ENCODE measurements at places on chromosomes 5 and 9. TPM values are rescaled to one million over a fixed set of nuclear protein-coding genes. Genes with fewer than 3 reads are reported as not detected.

Gene LRRC19
- total RNA-seq, result not detected

Gene EQTN
- total RNA-seq, result not detected

Gene DMRT3
- total RNA-seq, result not detected

Gene GABRB2
- 0.17 TPM for total RNA-seq

Gene DBH
- total RNA-seq, result not detected

Gene BTNL3
- total RNA-seq, result not detected

Gene ZDHHC21
- 6.5 TPM for total RNA-seq

Gene CDC20B
- not detected for total RNA-seq

Gene THG1L
- 8.0 TPM for total RNA-seq

Gene FAM200C
- total RNA-seq, result 3.8 TPM

Gene CXCL14
- total RNA-seq, result 0.53 TPM

Gene TMEM174
- not detected for total RNA-seq

Gene SCGB3A2
- total RNA-seq, result not detected

Gene DRD1
- total RNA-seq, result not detected

DNA sequence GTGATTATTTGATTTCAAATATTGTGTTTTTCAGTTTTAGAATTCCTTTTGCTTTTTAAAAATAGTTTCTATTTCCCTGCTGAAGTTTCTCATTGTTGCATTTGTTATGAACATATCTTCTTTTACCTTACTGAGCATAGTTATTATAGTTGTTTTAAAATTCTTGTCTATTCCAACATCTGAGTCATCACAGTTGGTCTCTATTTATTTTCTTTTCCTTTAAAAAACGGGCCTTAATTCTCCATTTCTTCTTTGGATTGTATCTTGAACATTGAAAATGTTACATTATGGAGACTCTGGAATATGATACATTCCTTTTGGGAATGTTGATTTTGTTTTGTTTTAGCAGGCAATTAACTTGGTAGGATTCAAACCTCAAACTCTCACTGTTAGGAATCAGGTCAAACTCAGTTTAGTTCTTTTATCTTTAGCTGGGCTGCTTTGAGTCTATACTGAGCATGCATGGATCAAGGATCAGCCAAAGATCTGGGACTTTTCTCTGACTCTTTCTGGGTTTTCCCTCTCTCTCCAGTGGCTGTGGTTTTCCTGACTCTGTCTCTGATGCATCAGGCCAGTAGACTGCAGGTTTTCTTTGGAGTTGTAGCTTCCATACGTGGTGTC, 70.3 kb downstream of the TEK start:
- DNase-seq, result no peak

DNA sequence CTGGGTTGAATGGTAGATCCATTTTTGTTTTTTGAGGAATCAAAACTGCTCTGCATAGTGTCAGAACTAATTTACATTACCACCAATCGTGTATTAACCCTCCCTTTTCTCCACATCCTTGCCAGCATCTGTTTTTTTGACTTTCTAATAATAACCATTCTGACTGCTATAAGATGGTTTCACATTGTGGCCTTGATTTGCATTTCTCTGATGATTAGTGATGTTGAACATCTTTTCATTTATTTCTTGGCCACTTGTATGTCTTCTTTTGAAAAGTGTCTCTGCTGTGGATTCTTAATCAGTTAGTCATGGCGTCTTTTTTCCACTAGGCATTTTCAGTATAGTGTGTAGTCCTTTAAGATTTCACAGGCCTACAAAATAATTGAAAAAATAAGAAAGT, 2144.3 kb upstream of the C9orf72 start:
- DNase-seq, result no peak

DNA sequence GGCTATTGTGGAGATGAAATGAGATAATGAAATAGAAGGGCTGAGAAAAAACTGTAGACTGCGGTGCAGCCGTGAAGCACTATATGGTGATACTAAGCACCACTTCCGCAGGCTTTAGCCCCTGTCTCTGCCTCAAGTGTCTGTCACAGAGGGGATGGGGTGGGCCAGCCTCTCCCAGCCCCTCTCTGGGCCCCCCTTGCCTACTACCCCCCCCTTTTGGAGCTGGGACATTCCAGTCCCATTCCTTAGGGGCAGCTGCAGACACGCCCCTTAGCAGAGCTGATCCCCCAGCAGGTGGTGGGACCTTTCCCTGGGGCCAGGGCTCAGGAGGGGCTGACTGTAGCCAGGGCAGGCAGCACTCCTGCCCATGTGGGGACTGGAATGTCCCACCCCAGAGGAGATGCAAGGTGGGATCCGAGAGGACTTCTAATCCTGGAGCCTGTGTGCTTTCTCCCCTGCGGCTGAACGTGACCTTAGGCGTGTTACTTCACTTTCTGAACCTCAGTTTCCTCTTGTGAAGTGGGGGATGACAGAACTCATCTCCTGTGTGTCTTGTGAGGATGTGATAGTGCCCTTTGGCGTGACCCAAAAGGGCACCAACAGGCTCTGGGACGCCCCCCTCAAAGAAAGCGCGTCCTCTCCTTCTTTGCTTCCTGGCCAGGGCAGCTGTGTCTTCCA, 1.9 kb downstream of the N4BP3 start:
- no peak for DNase-seq

GRCh38 chr9:110752766-110753165, 84.2 kb downstream of the MUSK start:
- no peak for DNase-seq

DNA sequence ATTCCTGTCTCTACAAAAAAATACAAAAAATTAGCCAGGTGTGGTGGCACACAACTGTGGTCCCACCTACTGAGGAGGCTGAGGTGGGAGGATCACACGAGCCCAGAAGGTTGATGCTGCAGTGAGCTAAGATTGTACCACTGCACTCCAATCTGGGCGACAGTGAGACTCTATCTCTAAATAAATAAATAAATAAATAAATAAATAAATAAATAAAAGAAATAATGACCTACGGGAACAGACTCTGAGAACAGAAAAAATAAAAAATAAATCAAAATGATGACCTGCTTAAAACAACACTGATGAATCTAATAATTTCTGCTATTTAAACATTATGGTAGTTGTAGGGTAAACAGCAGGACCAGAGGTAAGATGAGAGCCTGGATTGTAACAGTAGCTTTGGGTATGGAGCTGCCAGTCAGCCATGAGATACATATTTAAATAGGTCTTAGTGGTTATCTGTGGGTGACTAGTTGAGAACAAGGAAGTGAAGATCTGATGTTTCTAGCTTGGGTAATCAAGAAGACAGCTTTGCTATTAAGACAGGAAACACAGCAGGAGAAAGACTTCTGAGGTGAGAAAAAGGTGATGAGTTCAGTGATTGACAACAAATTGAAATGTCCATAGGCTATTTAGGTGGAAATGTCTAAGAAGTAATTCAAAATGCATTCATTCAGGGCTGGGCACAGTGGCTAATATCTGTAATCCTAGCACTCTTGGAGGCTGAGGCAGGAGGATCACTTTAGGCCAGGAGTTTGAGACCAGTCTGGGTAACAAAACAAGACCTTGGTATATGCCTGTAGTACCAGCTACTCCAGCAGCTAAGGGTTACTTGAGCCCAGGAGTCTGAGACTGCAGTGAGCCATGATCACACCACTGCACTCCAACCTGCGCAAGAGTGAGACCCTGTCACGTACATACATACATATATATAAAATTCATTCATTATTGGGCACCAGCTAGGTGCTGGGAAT, 11.0 kb downstream of the RNF145 start:
- DNase-seq, result no peak

- no peak for DNase-seq
Observed at GRCh38 chr5:6135977-6136376, 242.4 kb downstream of the MED10 start.

- DNase-seq, result no peak
Observed at GRCh38 chr5:176711883-176712282, 64.6 kb downstream of the TSPAN17 start.

GRCh38 chr9:133673258-133673655, 37.1 kb downstream of the DBH start:
- no peak for DNase-seq

GRCh38 chr5:93675460-93676450, 65.6 kb downstream of the POU5F2 start:
- DNase-seq, result no peak

DNA sequence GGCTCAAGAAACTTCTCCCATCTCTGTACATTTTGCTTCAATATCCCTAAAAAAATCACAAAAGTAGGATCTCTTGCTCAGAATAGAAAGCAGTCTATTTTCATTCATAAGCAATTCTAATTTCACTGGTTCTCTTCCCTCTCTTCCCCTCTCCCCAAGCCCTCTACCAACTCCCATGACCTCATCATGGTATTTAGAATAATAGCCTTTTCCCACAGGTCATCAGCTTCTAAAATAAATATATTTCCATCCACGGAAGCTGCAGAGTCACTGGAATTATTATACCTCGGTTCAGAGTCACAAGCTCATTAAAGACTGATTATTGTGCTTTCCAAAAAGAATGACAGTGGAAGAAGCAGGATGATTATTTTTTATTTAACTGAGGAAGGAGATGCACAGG, 84.2 kb upstream of the ADRA1B start:
- DNase-seq, result no peak

GRCh38 chr5:4817767-4818166, 322.4 kb upstream of the ADAMTS16 start:
- DNase-seq, result no peak

- peak; percentile 84 for DNase-seq
Observed at GRCh38 chr9:127199001-127199791, 65.4 kb upstream of the GARNL3 start.

DNA sequence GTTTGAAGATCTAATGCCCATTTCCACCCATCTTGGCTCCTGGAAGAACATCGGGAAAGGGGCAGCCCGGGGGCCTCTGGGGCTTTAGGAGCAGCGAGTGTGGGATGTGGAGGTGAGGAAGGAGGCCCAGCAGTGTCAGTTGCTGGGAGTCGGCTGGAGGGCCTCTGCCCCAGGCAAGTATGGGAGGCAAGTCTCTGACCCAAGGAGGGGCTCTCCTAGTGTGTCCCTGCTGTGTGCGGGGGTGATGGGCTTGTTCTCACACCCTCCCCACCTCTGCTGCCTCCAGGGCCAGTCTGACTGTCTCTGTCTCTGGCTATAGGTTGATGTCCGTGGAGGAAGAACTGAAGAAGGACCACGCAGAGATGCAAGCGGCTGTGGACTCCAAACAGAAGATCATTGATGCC, 129.7 kb downstream of the DAB2IP start:
- DNase-seq, result no peak

GRCh38 chr5:180498378-180498777, 4.2 kb downstream of the CNOT6 start:
- DNase-seq, result no peak

GRCh38 chr5:94595281-94595840, 23.0 kb downstream of the KIAA0825 start:
- no peak for DNase-seq

DNA sequence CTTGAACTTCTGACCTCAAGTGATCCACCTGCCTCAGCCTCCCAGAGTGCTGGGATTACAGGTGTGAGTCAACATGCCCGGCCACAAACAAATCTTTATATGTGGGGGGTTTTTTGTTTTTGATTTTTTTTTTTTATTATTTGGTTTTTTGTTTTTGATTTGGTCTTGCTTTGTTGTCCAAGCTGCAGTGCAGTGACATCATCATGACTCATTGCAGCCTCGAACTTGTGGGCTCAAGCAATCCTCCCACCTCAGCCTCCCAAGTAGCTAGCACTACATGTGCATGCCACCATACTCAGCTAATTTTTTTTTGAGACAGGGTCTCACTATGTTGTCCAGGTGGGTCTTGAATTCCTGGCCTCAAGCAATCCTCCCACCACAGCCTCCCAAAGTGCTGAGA, 42.4 kb downstream of the ALDH7A1 start:
- no peak for DNase-seq

DNA sequence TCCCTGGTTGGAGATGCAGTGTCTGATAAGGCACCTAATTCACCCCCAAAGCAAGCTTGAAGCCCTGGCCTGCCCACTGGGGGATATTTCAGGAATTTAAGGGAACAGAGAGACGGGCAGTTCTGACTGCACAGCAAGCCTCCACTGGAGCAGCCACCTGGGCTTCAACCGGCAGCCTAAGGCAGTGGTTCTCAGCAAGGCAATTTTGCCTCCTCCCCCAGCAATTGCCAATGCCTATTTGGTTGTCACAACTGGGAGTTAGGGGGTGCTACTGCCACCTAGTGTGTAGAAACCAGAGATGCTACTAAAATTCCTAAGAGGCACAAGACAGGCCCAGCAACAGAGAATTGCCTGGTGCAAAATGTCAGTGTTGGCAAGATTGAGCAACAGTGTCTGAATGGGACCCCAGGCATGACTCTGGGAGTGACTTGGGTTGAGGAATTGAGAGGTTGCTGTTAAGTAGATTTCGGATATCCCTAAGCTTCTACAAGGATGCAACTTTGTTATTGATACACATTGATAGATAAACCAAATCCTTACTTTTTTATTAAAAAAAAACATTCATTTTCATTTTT, 58.7 kb upstream of the CTSL start:
- DNase-seq, result no peak

DNA sequence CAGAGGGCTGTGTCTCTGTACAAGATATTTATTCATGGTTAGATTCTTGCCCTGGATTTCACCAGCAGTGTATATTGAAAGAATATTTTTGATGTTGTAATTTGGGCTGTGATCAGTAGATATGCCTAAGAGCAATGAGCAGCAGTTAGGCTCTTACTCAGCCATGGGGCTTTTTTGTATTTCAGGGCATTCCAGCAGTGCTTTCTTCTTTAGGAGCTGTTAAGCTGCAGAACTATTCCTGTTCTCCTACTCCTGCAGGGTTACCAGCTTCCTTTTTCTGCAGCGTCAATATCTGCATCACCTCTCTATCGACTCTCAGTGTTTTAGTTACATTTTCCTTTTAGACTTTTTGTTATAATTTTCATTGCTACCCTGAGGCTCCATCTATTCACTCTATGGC, 206.2 kb downstream of the SLCO4C1 start:
- DNase-seq, result no peak

DNA sequence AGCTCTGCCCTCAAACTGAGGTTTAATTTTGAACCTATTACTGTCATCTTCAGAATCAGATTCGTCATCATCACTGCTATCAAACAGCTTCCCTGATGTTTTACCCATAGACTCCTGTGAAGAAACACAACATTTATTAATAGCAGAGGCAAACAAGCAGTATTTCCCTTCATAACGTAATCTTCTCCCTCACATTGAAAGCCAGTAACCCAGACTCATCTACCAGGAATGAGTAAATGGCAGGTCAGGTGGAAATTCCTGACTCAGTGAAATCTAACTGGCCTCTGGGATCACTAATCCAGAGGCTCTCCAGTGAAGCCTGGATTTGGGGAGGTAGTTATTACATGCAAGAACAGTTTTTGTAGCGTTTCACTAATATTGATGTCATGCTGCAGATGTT, 14.6 kb downstream of the NOL8 start:
- no peak for DNase-seq

DNA sequence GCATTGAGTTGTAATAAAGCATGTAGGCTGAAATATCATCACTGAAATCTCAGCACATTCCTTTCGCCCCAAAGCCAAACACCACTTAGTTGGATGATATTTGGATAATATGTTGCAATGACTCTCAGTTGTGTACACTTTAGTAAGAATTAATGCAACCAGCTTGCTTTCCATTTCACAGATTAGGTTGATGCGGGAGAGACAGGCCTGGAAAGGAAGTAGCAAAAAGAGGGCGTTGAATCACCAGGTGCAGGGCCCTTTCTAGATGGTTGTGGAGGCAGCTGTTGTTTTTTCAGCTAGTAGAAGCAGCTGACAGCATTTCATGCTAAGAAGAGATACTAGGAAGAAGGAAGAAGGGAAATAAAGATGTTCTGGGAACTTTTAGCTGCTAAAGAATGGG, 30.9 kb downstream of the DMRT3 start:
- DNase-seq, result no peak

- no peak for DNase-seq
Observed at GRCh38 chr5:150082374-150082773, 4.0 kb downstream of the CSF1R start.

- DNase-seq, result no peak
Observed at GRCh38 chr5:132049093-132049492, 11.4 kb upstream of the IL3 start.

Measured in heart right ventricle (tissue), 16 donors.